ENCODE measurements at places on chromosomes 6 and 20. TPM values are rescaled to one million over a fixed set of nuclear protein-coding genes. Genes with fewer than 3 reads are reported as not detected.

- DNase-seq, result no peak
These were observed 151.2 kb upstream of the BMP5 start for GRCh38 chr6:56026455-56027180.

FAM209A gene
- total RNA-seq, result not detected

DNA sequence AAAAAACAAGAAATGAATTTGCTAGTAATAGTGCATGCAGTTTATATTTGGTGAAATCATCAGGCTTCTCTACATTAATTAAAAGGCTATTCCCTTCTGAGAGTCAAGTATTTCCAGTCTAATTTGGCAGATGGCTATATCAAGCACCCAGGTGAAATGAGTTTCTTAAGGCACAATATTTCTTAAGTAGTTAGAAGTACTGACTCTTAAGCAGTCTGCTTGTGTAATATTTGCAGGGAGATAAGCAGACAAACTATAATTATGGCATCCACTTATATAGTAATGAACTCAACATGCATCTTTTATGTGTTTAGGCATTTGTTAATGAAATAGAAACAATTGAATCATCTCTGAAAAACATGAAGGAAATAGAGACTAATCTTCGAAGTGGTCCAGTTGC is 189.2 kb downstream of the UTRN start:
- no peak for DNase-seq

- DNase-seq, result no peak
These were observed 11.6 kb upstream of the F13A1 start for GRCh38 chr6:6331946-6332601.

IMPG1 gene
- total RNA-seq, result not detected

OVOL2 gene
- total RNA-seq, result 9.3 TPM

ASIP gene
- total RNA-seq, result not detected

GRCh38 chr6:135185483-135185882 is 4.4 kb downstream of the MYB start:
- no peak for DNase-seq

- no peak for DNase-seq
These were observed 9.9 kb upstream of the NCOA5 start for GRCh38 chr20:46099491-46100287.
